ENCODE measurements at places on chromosomes 11 and 22.

GRCh38 chr11:126797457-126798169 lies 203.0 kb downstream of the KIRREL3 start:
- DNase-seq = peak; percentile 16

DNA sequence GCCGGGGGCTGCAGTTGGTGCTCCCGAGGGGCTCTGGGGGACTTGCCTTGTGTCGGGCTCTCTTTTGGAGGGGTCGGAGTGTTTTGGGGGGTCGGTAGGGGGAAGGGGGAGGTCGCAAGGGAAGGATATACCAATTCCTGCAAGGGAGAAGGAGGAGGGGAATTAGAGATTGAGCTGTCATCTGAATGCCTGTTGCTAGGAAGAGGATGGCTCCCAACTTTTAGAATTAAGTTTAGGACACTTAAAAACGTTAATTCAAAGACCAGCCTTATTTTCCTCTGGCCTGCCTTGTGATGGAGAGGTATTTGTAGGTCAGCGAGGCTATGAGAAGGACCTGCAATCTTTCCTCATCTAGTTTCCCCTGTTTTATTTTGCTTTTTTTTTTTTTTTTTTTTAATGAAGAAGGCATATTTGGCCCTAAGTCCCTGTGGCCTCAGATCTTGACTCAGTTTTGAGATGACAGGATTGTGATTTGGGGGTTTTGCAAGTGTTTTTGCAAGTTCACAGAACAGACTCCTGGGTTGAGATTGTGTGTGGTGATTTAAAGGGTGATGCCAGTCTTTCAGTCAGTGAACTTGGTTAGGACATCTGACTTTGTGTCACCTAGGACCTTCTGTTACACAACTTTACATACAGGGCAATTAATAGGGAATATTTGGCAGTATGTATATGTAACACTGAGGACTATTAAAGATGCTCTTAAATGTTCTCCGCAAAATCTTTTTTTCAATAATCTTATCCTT lies 672 bp downstream of the TMEM135 start:
- DNase-seq = no peak

- DNase-seq = no peak
Measured at GRCh38 chr11:19604679-19605375, 107.8 kb upstream of the NAV2 start.

DNA sequence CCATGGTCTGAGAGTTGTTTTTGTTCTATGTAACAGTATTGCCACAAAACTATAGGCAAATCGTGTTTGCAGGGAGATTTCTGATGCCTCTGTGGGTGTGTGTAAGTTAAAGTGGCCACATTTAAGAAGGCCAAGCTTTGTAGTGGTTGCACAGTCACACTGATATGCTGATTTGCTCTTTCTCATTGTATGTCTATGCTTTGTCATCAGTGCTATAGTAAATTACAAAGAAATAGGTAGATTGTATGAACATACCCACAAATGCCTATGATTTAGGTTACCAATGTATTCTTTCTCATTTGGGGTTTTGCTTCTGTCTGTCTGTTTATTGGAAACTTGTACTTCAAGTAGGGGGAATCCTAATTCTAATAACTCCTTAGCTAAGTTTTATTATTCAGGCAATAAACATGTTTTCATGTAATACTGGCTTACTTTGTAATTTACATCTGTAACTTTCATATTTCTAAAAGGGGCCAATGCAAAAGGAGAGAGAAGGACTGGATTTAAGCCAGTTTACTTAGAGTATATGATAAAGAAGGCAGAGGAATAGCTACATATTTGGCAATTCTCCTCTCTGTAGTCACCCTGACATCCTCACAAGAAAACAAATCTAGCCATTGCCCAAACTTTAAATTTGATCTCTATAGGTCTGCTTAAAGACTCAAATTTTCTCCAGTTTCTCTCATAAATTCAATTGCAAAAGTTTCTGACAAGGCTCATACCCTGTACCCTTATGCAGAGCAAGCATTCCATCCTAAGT lies 2.0 kb downstream of the FIBIN start:
- DNase-seq = no peak

- no peak for DNase-seq
Measured at GRCh38 chr11:109401545-109401944, 20.4 kb upstream of the C11orf87 start.

DNA sequence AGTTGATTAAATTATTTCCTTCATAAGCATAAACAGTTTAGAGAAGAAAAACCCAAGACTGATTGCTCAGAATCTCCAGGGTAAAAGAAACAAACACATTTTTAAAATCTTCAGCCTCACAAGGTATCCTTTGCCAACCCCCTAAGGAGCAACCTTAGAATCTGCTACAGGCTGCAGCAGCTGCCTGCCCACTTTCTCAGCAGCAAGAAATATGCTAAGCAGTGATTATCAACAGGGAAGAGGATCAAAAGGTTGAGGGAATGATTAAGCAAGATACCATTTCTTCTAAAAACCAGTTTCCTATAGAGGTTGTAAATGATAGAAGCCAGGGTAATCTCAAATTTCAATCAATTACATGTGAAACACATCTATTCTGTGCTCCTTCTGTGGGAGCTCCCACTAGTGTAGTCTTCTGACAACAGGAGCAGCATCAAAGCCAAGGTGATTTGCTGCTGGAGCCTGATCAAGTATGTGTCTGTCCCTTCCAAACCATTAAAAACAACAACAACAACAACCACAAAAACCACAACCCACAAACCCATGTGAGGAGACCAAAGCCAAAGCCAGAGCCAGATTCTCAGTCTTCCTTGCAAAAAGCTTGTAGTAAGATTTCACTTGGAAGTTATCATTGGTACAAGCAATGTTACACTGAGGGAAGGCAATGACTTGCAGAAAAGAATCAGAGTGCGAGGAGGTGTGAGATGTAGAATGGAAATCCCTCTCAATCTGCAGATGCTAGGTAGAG lies 761.2 kb downstream of the DLG2 start:
- DNase-seq = no peak

- no peak for DNase-seq
Measured at GRCh38 chr22:42179616-42180015, 49.0 kb upstream of the CYP2D6 start.

GRCh38 chr11:94457118-94458029 lies 36.3 kb downstream of the MRE11 start:
- no peak for DNase-seq

DNA sequence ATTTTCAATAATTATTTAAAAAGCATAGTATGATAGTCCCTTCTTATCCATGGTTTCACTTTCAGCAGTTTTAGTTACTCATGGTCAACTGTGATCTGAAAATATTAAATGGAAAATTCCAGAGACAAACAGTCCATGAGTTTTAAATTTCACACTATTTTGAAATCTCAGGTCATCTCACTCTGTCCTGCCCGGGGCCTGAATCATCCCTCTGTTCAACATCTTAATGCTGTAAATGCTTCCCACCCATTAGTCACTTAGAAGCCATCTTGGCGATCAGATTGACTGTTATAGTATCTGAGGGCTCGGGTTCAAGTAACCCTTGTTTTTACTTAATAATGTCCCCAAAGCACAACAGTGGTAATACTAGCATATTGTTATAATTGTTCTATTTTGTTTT lies 1509.3 kb downstream of the FAM181B start:
- no peak for DNase-seq

GRCh38 chr11:65850217-65851082 lies 7.5 kb downstream of the CFL1 start:
- DNase-seq = no peak

DNA sequence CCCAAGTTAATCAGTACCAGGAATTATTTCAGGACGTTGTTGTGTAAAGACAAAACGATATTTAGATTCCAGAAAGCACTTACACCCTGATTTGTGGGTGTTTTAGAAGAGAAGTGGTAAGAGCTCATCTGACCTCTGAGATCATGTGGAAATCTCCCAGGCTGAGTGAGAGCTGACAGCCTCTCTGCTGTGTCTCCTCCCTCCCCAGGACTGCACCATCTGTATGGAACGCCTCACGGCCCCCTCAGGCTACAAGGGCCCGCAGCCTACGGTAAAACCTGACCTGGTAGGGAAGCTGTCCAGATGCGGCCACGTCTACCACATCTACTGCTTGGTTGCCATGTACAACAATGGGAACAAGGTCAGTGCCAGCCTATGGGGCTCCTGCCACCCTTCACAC lies 20.0 kb downstream of the DTX4 start:
- no peak for DNase-seq

GRCh38 chr11:65053827-65054508 lies 4.4 kb downstream of the NAALADL1 start:
- DNase-seq = no peak

DNA sequence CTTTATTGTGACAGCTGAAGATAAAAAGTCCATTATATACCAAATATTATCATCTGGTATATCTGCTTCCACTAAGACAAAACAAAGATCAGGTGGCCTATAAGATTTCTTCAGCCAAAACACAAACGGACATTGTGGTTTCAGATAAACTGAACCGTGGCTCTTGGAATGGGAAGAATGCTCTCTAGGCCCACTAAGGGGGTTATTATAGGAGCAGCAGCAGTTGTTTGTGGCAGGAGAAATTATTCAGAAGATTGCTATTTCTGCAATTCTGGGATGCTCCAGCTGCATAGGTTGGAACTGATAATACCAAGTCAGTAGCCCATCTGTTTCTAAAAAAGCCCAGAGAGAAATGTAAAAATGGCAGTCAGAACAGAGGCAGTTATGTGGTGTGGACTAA lies 145.3 kb downstream of the NCAM1 start:
- DNase-seq = no peak
